Activated T-helper 1 cell treated with anti-CD3 and anti-CD28 coated beads, Interleukin-12 subunit alpha, Interleukin-12 subunit beta, Interleukin-2, Interleukin-4 antibody, amounts not matched to agents 30 ng/mL and 10 ng/mL and 1 ng/mL, durations not matched to agents 14 hours and 24 hours and 36 hours (primary cell): ENCODE measurements at places on chromosomes 1 and 21. TPM values are rescaled to one million over a fixed set of nuclear protein-coding genes. Genes with fewer than 3 reads are reported as not detected.

DNA sequence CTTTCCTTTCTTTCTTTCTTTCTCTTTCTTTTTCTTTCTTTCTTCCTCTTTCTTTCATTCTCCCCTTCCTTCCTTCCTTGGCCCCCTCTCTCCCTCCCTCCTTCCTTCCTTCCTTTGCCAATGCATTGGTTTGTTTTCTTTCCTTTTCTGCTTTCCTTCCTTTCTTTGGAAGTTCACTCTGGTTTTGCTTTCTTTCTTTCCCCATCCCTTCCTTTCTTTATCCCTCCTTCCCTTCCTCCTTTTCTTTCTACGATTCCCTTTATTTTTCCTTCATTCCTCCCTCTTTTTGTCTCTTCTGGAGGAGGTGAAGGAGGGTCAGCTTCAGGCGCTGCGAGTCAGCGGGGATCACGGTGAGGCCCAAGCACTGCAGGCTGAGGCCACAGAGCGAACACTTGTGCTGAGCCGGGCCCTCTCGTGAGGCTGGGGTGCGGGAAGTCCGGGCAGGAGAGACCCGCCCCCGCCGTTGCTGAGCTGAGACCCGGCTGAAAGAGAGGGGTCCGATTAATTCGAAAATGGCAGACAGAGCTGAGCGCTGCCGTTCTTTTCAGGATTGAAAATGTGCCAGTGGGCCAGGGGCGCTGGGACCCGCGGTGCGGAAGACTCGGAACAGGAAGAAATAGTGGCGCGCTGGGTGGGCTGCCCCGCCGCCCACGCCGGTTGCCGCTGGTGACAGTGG is 1.5 kb downstream of the SIM2 start:
- peak overlapping the region; percentile 47 for H3K4me3 ChIP-seq
- H3K36me3 ChIP-seq, result no peaks in the 10 kb centered on the region
- peaks cover 58% of the 10 kb centered on the region for H3K27me3 ChIP-seq

GRCh38 chr1:220926146-220926545 is 46.9 kb downstream of the HLX start:
- no peak overlapping the region for H3K4me3 ChIP-seq
- H3K4me1 ChIP-seq, result no peaks in the 10 kb centered on the region
- H3K36me3 ChIP-seq, result no peaks in the 10 kb centered on the region
- H3K27ac ChIP-seq, result no peak overlapping the region

GRCh38 chr21:15071009-15071408 is 6.2 kb upstream of the NRIP1 start:
- H3K36me3 ChIP-seq, result no peaks in the 10 kb centered on the region
- H3K4me1 ChIP-seq, result peaks cover 4% of the 10 kb centered on the region
- no peak overlapping the region for H3K4me3 ChIP-seq
- H3K27ac ChIP-seq, result no peak overlapping the region
- peaks cover 39% of the 10 kb centered on the region for H3K27me3 ChIP-seq

GRCh38 chr1:99808391-99809115 is 41.6 kb upstream of the AGL start:
- H3K27ac ChIP-seq, result peak overlapping the region; percentile 15
- H3K36me3 ChIP-seq, result no peaks in the 10 kb centered on the region
- peaks cover 13% of the 10 kb centered on the region for H3K27me3 ChIP-seq
- no peak overlapping the region for H3K4me3 ChIP-seq
- peaks cover 17% of the 10 kb centered on the region for H3K4me1 ChIP-seq

GRCh38 chr21:28754127-28754611 is 238.5 kb downstream of the LTN1 start:
- no peak overlapping the region for H3K4me3 ChIP-seq
- H3K4me1 ChIP-seq, result no peaks in the 10 kb centered on the region
- DNase-seq, result no peak
- H3K27me3 ChIP-seq, result no peaks in the 10 kb centered on the region

DNA sequence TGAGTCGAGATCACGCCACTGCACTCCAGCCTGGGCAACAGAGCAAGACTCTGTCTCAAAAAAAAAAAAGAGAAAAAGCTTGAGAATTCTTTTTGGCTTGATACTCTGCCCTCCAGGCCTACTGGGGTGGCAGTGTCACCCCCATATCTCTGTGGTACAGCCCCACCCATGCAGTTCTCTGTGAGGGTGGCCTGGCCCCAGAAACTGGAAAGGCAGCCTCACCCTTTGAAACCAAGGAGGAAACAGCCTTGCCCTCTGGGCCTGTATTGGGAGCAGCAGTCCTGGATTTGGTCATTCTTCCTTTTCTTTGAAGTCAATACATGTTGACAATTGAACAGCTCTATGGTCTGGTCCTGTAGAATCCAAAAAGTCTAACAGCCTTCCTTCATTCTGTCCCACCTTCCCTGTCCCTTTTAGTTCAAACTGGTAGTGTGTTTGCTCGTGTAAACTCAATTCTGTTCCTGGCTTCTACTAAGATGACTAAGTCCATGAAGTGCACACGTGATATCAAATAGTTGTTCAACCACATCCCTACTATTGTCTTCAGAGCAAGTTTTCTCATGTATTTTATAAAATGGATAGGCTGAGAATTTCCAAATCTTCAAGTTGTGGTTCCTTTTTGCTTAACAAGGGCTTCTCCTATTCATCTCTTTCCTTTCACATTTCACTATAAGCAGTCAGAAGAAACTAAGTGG is 13.2 kb downstream of the ST7L start:
- peaks cover 23% of the 10 kb centered on the region for H3K36me3 ChIP-seq
- H3K4me3 ChIP-seq, result no peak overlapping the region
- H3K4me1 ChIP-seq, result peaks cover 18% of the 10 kb centered on the region
- no peaks in the 10 kb centered on the region for H3K27me3 ChIP-seq
- no peak for DNase-seq

GRCh38 chr1:57204942-57205787 is 218.7 kb downstream of the DAB1 start:
- no peaks in the 10 kb centered on the region for H3K4me1 ChIP-seq
- no peak overlapping the region for H3K4me3 ChIP-seq
- no peaks in the 10 kb centered on the region for H3K27me3 ChIP-seq

DNA sequence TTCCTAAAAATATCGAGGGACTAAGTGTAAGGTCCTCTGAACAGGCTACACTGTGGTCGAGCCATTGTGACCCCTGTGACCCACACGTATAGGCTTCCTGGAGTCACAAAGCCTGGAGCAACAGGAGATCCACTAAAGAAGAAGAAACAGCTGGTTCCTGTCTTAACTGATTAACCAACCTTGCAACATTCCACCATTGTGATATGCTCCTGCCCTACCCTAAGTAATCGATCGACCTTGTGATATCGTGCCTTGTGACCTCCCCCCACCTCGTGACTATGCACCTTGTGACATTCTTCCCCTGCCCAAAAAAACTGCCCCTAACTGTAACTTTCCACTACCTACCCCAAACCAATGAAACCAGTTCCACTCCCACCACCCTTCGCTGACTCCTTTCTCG is 304.6 kb upstream of the FAM78B start:
- H3K4me3 ChIP-seq, result no peak overlapping the region
- no peaks in the 10 kb centered on the region for H3K36me3 ChIP-seq
- peaks cover 11% of the 10 kb centered on the region for H3K27me3 ChIP-seq
- no peak overlapping the region for H3K27ac ChIP-seq
- no peaks in the 10 kb centered on the region for H3K4me1 ChIP-seq

DNA sequence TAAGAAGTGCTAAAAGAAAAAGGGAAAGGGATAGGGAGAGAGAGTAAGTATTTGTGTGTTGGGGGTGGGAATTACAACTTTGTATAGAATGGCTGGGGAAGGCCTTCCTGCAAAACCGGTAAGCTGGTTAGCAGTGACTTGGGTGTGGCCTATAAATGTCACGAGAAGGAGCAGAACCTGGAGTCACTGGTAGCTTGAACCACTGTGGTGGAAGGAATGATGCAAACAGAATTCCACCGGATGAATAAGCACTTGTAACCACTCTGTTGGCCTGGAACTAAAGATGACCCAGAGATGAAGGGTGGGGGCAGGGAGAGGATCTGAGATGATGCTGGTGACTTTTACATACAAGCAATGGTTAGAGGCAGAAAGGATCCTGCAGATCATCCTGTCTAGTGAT is 8.9 kb downstream of the XKR8 start:
- H3K4me1 ChIP-seq, result peaks cover 9% of the 10 kb centered on the region
- no peak overlapping the region for H3K4me3 ChIP-seq
- peaks cover 29% of the 10 kb centered on the region for H3K36me3 ChIP-seq
- no peaks in the 10 kb centered on the region for H3K27me3 ChIP-seq
- no peak for DNase-seq

GRCh38 chr21:40636026-40636425 is 210.9 kb downstream of the DSCAM start:
- no peak overlapping the region for H3K27ac ChIP-seq
- H3K36me3 ChIP-seq, result no peaks in the 10 kb centered on the region
- H3K4me1 ChIP-seq, result no peaks in the 10 kb centered on the region
- no peak for DNase-seq

- peaks cover 10% of the 10 kb centered on the region for H3K27me3 ChIP-seq
- DNase-seq, result peak; percentile 2
- H3K36me3 ChIP-seq, result no peaks in the 10 kb centered on the region
- no peaks in the 10 kb centered on the region for H3K4me1 ChIP-seq
Observed at GRCh38 chr1:91997607-91998195, 32.1 kb upstream of the EPHX4 start.

DNA sequence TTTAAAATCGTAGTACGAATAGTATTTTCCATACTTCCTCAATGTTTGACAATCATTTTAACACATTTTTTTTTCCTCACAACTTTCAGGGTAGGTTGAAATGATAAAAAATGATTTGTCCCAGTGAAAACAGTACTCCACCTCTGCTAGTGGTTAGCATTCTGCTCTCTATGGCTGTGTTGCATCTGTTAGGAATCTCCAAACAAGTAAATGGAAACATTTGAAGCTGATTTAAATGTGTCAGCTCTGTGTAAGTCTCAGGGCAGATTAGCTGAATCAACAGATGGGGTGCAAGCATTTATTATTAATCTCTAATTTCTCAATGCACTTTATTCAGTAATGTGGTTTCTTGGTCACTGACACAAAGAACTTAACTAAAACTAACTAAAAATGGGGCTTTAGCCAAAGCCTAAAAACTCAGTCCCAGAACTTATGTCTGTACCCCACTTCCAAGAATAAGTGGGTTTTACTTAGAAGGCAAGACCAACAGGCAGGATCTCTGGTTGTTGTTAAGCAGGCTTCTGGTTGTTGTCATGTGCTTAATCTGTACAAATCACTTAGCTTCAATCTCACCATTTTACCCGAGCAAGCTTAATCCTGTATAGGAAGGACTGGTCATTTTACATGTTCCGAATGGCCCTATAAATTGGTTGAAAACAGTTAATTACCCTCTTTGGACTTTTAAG is 67.8 kb downstream of the PRRX1 start:
- no peak overlapping the region for H3K4me3 ChIP-seq
- no peak overlapping the region for H3K27ac ChIP-seq
- DNase-seq, result no peak

- peaks cover 3% of the 10 kb centered on the region for H3K36me3 ChIP-seq
- H3K27ac ChIP-seq, result no peak overlapping the region
- no peak for DNase-seq
- no peaks in the 10 kb centered on the region for H3K27me3 ChIP-seq
Observed at GRCh38 chr1:214460304-214460916, 91.0 kb downstream of the PTPN14 start.

GRCh38 chr1:23931491-23931880 is 18.3 kb upstream of the CNR2 start:
- DNase-seq, result no peak
- no peak overlapping the region for H3K4me3 ChIP-seq
- H3K27ac ChIP-seq, result no peak overlapping the region
- no peaks in the 10 kb centered on the region for H3K36me3 ChIP-seq
- H3K4me1 ChIP-seq, result no peaks in the 10 kb centered on the region
- peaks cover 2% of the 10 kb centered on the region for H3K27me3 ChIP-seq

DNA sequence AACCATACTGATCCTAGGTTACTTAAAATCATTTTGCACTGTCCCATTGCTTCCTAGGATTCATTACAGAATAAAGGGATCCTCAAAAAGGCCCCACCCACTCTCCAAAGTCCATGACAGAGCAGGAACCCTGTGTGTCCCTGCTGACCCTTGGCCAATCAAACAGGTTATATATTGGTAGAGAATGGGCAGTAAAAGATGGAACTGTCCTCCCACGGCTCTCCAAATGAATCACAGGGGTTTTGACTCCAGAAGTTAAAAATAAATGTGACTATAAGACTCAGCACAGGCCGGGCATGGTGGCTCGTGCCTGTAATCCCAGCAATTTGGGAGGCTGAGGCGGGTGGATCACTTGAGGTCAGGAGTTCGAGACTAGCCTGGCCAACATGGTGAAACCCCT is 65.5 kb downstream of the ACOT7 start:
- H3K36me3 ChIP-seq, result peaks cover 6% of the 10 kb centered on the region
- no peaks in the 10 kb centered on the region for H3K4me1 ChIP-seq
- DNase-seq, result no peak

GRCh38 chr21:46208761-46209721 is 19.5 kb downstream of the LSS start:
- DNase-seq, result no peak
- H3K4me1 ChIP-seq, result no peaks in the 10 kb centered on the region
- no peak overlapping the region for H3K27ac ChIP-seq
- no peak overlapping the region for H3K4me3 ChIP-seq

GRCh38 chr1:155061381-155062150 is 2.0 kb upstream of the EFNA4 start:
- H3K4me3 ChIP-seq, result peak overlapping the region; percentile 30
- peaks cover 31% of the 10 kb centered on the region for H3K4me1 ChIP-seq
- no peak overlapping the region for H3K27ac ChIP-seq
- H3K36me3 ChIP-seq, result peaks cover 5% of the 10 kb centered on the region
- no peaks in the 10 kb centered on the region for H3K27me3 ChIP-seq
- peak; percentile 88 for DNase-seq

DNA sequence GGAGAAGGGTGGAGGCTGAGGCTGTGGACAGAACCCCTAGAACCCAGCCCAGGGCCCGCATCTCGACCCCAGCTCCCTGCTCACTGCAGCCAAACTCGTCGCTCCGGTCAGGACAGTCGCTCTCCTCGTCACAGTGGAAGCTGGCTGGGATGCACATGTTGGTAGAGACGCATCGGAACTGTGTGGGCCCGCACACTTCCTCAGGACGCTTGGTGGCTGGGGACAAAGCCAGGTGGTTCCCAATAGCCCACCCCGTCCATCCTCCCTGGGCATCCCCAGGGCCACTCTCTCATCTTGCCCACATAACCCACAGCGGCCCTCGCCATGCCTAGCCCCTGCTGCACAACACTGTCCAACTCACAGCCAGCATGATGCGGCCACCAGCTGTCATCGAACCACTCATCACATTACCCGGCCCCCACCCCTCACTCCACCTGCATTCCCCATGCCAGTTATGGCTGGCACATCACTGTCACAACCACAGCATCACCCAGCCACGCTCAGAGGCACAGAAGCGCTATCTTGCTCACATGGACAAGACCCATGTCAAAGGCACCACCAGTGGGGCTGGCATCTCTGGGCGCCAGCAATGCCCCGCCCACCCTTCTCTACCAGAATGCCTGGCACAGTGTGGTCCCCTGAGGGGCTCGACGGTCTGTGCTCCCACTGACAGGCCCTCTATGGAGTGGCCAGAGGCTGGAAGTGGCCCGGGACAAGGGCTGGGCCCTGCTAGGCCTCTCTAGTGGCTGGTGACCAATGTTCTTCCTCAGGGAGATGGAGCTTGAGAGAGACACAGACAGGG is 51.7 kb downstream of the HSPG2 start:
- no peaks in the 10 kb centered on the region for H3K27me3 ChIP-seq
- no peak overlapping the region for H3K4me3 ChIP-seq
- no peak for DNase-seq
- no peak overlapping the region for H3K27ac ChIP-seq
- no peaks in the 10 kb centered on the region for H3K4me1 ChIP-seq

- no peak overlapping the region for H3K4me3 ChIP-seq
- DNase-seq, result no peak
- no peaks in the 10 kb centered on the region for H3K27me3 ChIP-seq
- H3K27ac ChIP-seq, result no peak overlapping the region
Observed at GRCh38 chr1:246181241-246181640, 325.8 kb downstream of the SMYD3 start.

Gene B4GALT2
- 51.2 and 51.3 TPM in 2 replicates for total RNA-seq

Gene ITGB2
- total RNA-seq, result 292 and 294 TPM in 2 replicates

Gene CD1D
- total RNA-seq, result 0.22 TPM in 1 of 2 replicates, not detected in the other

Gene C1orf210
- not detected in 2 replicates for total RNA-seq

Gene CTSK
- 1.8 and 2.7 TPM in 2 replicates for total RNA-seq

Gene FAM151A
- not detected in 2 replicates for total RNA-seq

Gene CSMD2
- total RNA-seq, result not detected in 2 replicates
